Caudate nucleus (tissue), 63 donors: ENCODE measurements at places on chromosomes 2 and 18.

GRCh38 chr2:151478011-151478410 lies 68.3 kb downstream of the RIF1 start:
- no peak for DNase-seq

- DNase-seq = no peak
These were observed 156.2 kb upstream of the BOD1L2 start for GRCh38 chr18:56990678-56991077.

DNA sequence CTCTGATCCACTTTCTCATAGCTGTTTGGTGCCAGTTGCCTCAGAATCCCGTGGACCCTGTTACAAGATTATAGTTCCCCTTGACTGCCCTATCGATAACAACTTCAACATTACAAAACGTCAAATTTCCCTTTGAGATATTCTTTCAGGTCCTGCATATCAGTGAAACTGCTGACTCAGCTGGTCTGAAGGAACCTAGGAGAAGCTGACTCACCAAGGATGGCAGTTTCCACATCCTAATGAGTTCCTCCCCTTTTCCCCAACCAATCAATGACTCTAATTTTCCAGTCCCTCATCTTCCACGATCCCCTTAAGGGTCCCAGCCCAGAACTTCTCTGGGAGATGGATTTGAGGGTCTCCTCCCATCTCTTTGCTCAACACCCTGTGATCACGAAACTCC lies 27.6 kb upstream of the GNAL start:
- no peak for DNase-seq

- DNase-seq = no peak
These were observed 18.6 kb downstream of the MBOAT2 start for GRCh38 chr2:8984855-8985254.

- no peak for DNase-seq
These were observed 197.5 kb downstream of the ZEB2 start for GRCh38 chr2:144322379-144322778.

DNA sequence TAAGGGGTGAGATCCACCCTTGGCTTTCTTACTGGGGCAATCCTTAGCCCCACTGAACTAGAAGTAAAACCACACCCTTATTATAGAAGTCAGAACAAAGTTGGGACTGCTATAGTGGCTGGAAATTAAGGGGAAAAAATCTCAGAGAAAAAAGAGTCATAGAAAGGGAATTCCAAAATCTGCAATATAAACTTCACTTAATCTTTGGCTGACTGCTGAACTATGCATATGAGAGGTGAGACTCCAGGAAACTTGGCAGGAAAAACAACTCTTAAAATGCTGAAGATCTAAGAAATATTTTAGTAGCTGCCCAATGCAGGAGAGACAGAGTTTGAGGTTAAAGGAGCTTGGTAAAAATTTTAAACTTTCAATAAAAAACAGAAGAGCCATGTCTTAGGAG lies 201.8 kb upstream of the FN1 start:
- DNase-seq = no peak

GRCh38 chr18:49563701-49564517 lies 2.1 kb downstream of the LIPG start:
- no peak for DNase-seq

GRCh38 chr18:39802648-39803229 lies 2152.3 kb upstream of the PIK3C3 start:
- no peak for DNase-seq

- DNase-seq = no peak
These were observed 87.1 kb downstream of the ITGB1BP1 start for GRCh38 chr2:9336241-9336575.

DNA sequence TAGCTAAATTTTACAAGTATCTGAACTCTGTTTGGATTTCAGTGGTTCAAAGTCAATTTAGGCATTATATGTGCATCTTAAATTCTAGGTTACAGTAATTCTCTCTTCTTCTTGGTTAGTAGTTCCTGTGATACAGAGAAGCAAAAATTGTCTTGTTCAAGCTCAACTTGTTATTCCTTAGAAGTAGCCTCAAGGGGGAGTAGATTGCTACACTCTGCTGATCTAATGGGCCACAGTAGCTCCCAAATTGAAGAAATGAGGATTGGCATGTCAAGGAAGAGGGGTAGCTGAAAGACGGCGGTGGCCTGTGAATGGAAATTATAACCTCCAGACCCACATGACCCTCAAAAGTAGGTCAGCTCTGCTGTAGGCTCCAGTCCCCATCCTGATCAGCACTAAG lies 334.7 kb downstream of the HRH4 start:
- DNase-seq = no peak

DNA sequence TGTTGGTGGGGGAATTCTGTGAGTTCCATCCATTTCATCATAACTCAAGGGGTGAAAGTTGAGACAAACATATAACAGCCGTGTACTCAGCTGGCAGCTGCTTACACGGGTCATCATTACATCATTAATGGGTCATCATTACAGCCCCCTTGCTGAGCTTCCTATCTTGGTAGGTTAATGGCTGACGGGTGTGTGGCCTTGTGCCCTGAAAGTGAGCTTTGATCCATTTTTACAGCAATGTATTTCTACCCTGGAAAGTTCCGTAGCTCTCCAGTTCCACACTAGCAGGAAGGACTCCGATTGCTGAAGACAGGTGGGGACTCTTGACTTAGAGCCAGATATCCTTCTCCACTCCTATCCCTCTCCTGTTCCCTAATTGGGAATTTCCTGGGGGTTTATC lies 105.2 kb upstream of the DLX2 start:
- DNase-seq = no peak

- no peak for DNase-seq
These were observed 3.8 kb downstream of the CATIP start for GRCh38 chr2:218360453-218360852.

GRCh38 chr2:58449286-58450010 lies 208.3 kb upstream of the FANCL start:
- no peak for DNase-seq
